ENCODE measurements at places on chromosomes 7 and 10.

GRCh38 chr7:46576950-46577349 lies 655.9 kb upstream of the IGFBP3 start:
- no peak for DNase-seq

DNA sequence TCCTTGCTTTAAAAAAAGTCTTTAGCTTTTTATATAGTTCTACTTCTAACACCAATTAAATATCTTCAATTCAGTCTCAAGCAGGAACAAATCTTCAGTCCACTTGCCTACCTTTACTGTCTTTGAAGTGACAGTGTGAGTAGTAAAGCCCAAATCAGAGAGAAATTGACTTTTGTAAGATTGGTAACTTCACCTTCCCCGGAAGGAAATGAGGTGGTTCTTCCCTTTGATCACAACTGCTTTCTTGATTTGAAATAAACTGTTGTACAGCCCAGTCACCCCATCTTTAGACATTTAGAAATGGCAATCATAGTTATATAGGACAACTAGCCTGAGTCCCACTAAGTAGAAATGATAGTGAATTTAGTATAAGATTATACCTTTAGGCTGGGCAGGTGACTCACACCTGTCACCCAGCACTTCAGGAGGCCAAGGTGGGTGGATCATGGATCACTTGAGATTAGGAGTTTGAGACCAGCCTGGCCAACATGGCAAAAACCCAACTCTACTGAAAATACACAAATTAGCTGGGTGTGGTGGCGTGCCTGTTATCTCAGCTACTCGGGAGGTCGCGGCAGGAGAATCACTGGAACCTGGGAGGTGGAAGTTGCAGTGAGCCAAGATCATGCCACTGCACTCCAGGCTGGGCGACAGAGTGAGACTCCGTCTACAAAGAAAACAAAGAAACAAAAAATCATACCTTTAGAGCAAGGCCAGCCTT lies 4.7 kb downstream of the FAS start:
- DNase-seq = no peak

- DNase-seq = no peak
Measured at GRCh38 chr7:129307592-129307991, 82.8 kb downstream of the AHCYL2 start.

GRCh38 chr10:95246582-95247051 lies 44.2 kb downstream of the PDLIM1 start:
- DNase-seq = peak; percentile 24

DNA sequence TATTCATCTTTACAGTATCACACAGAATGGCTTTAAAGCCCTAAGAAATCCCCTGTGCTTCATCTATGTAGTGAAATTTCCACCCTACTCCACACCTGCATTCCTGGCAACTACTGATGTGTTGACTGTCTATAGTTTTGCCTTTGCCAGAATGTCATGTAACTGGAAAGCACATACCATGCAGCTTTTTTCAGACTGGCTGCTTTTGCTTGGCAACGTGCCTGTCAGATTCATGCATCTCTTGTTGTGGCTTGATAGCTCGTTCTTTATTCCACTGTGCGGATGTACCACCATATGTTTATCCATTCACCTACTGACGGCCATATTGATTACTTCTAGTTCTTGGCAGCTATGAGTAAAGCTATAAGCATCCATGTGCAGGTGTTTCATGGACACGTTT lies 30.6 kb downstream of the RBM17 start:
- no peak for DNase-seq

Measured in activated CD8-positive, alpha-beta memory T cell treated with anti-CD3 and anti-CD28 coated beads for 4 hours (primary cell).